GM23338 (cell line): ENCODE measurements at places on chromosomes 6 and 20.

- peak; percentile 61 for DNase-seq
These were observed 7.6 kb downstream of the SPATS1 start for GRCh38 chr6:44349904-44350649.

DNA sequence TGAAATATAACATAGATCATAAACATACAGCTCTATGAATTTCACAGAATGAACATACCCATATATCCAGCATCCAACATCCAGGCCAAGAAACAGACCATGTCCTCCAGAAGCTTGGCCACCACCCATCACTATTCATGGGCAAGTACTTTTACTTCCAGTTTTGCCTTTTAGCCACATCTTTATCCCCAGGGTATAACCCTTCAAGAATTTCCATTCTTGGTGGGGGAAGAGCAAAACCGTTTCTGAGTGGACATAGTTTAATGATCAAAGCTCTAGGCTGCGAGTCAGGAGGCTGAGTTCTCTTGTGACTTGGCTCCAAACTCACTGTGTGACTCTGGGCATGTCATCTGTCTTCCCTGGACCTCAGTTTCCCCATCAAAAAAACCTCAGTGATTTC lies 78.3 kb downstream of the STK35 start:
- DNase-seq: no peak

DNA sequence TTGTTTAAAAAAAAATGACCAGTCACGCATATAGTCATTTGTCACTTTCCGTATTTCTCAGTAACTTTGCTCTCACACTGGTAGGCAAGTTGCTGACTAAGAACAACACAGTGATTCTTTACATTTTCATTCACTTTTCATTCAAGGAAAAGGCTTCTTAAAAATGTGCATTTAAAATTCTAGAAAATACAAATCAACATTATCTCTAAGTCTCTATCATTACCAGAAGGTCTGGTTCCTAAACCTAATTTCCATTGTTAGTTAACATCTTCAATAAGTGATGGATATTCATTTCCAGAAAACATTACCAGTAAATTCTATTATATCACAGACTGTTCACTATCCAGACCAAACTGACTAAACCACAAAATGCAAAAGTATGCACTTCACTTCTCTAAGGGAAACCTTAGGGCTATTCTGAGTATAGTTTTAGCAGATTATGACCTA lies 115.3 kb downstream of the AHI1 start:
- no peak for DNase-seq

- DNase-seq: peak; percentile 91
These were observed 108.5 kb downstream of the LY86 start for GRCh38 chr6:6696867-6697531.

- no peak for DNase-seq
These were observed 116.4 kb downstream of the KIF6 start for GRCh38 chr6:39608652-39609345.

DNA sequence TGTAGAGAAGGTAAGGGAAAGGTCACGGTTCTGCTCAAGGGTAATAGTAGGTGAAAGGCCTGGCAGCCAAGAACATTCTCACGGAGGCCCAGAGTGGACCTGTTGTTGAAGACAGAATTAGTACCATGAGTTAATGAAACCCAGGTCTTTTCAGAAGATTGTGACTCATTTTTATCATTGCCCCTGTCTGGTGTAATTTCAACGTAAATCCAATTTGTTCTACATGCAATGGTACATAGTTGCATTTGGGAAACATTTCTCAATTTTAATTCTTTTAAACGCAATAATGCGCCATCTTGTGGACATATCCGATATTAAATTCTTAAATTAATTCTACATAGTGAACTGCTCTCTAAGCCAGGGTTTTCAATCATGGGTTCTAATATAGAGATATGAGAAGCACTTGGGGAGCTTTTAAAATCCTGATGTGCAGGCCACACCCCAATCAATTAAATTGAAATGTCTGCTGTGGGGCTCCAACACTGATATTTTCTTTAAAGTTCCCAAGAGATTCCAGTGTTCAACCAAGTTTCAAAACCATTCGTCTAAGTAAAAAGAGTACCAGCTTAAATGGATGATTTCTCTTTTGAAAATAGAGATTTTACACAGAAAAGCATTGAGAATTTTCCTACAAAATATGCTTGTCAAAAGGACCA lies 257.4 kb downstream of the PLCB1 start:
- peak; percentile 69 for DNase-seq

- DNase-seq: no peak
These were observed 23.4 kb upstream of the VEGFA start for GRCh38 chr6:43746613-43747102.

DNA sequence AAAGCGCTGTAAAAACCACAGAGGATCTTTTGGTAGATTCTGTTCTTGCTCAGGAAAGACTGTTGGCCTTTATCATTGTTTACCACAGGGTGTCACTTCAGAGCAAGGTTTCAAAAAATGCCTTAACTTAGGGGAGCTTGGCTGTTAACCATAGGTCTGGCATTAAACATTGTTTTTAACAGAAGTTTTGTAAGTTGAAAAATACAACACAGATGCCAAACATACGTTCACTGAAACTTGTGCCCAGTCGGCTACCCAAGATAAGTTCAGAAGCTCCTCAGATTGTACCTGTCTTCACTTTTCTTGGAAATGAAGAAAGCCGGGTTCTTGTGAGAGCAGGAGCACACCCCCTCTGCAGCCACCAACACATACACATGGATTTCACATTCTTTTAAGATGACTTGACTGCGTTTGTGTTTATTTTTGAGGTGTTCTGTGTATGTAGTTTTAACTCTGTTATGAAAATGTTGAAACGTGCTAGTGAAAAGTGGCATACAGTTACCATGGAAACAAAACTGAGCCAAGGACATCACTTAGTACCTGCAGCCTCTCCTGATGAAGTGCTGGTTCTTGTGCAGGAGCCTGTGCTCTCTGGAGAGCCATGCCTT lies 64.9 kb downstream of the SYCP2L start:
- DNase-seq: peak; percentile 69

GRCh38 chr6:90065173-90065572 lies 170.9 kb downstream of the GJA10 start:
- DNase-seq: no peak

GRCh38 chr6:142874676-142875075 lies 70.3 kb downstream of the HIVEP2 start:
- DNase-seq: no peak

- no peak for DNase-seq
These were observed 199.5 kb upstream of the KCNK16 start for GRCh38 chr6:39521958-39522357.

DNA sequence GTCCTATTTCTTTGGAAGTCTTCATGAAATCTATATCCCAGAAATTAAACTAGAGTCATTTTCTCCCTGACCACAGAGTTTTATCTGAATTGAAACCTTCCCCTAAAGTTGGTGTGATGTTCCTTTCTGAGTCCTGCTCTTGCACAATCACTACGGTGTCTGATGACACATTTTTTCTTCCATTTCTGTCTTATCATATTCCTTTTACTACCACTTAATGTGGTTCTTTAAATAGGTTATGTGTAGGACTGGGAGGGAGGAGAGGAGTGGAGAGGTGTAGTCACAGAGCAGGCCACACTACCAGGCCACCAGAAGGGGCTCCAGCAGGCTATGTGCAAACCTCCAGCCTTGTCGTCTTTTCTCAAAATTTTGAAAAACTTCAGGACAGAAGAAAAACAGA lies 39.7 kb upstream of the ATXN1 start:
- DNase-seq: no peak

DNA sequence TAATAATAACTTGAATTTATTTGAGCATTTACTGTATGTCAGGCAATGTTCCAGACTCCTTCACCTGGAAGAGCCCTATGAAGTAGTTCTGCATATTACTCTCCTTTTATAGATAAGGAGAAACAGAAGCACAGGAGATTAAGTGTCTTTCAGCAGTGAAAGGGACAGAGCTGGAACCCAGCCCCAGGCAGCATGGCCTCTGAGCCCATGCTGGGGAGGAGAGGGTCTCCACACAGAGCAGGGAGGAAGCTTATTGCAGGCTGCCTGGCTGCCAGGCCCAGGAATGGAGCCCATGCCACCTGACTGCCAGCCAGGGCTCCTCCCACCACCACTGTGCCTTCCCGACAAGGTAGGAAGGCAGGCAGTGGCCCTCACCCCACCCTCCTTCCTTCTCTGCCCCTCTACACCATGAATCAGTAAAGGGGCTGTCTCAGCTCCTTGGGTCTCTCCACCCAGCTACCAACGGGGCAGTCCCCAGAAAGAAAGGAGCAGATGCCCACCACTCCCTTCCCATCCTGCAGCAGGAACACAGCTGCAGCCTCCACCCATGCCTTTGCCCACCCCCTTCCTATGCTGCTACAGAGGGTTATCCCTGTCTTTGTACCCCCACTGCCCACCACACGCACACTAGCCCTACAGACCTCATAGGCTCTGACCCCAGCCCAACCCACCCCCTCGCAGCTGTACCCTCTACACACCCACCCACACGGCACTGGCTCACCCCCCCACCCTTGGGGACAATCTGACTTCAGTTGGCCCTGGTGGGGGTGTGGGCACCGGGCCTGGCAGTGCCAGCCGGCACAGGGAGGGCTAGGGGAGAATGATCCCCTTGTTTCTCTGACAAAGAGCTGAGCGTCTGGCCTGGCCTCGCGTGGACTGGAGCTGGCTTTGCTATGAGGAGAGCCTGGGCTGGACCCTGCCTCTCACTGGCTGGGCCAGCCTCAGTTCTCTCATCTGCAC lies 41.8 kb downstream of the TFEB start:
- no peak for DNase-seq

GRCh38 chr6:135192256-135193174 lies 11.4 kb downstream of the MYB start:
- DNase-seq: peak; percentile 19

- no peak for DNase-seq
These were observed 117.8 kb upstream of the SIRPA start for GRCh38 chr20:1777476-1777820.

DNA sequence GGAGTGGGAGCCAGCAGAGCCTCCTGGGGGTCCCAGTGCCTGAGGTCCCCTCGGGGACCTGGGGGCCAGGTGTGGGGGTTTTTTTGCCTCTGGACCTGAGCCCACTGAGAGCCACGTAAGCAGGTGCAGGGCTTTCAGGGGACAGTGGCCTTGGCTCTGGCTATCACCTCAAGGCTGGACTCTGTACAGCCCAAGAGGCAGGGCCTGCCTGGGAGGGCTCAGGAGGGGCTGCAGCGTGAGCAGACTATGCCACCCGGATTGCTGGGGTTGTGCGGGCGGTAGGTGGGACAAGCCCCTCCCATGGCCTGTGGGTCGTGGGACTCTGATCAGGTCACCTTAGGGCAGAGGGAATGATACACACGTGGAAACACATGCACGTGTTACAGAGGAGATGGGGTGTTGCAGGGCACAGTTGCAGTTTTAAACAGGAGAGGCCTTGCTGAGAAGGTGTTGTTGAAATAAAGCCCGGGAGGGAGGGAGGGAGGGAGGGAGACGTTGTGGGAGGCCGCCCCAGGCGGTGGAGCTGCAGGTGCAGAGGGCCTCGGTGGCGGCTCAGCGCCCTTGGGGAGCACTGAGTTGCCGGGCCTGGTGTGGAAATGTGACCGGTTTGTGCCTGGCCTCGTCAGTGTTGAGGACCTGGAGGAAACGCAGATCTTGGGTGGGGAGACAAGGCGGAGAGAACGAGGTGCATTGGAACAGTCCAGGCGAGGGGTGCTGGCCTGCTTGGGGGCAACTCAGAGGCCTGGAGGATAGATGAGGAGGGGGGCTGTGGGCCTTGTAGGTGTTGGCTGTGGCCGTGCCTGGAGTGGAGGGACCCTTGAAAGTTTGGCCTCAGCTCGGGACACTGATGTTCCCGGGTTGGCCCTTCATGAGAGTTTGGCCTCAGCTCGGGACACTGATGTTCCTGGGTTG lies 2.3 kb downstream of the TCEA2 start:
- DNase-seq: no peak

GRCh38 chr6:118589649-118590365 lies 41.7 kb downstream of the PLN start:
- no peak for DNase-seq

GRCh38 chr6:168045141-168045691 lies 33.8 kb downstream of the FRMD1 start:
- DNase-seq: no peak

DNA sequence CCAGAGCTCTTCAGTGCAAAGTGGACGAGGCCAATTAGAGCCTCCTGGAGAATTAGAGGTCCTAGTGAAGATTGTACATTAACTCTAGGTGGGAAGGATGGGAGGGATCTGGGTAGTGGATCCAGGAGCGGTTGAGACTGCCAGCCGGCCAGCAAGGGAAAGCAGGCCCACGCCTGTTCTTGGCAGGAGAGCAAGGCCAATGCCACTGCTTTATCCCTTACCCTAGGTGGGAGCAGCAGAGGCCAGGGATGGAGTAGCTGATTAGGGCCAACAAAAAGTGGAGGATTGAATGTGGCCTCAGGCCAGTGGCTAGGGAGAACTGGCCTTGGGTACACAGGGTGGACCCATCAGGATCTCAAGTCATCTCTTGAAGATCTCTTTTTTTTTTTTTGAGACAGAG lies 3.7 kb downstream of the ITPR3 start:
- DNase-seq: no peak

- DNase-seq: peak; percentile 9
These were observed 484.9 kb downstream of the LMBRD1 start for GRCh38 chr6:69311888-69312287.

- no peak for DNase-seq
These were observed 49.8 kb downstream of the IBTK start for GRCh38 chr6:82197784-82198183.

GRCh38 chr6:158313989-158314388 lies 1.7 kb downstream of the TULP4 start:
- peak; percentile 24 for DNase-seq

DNA sequence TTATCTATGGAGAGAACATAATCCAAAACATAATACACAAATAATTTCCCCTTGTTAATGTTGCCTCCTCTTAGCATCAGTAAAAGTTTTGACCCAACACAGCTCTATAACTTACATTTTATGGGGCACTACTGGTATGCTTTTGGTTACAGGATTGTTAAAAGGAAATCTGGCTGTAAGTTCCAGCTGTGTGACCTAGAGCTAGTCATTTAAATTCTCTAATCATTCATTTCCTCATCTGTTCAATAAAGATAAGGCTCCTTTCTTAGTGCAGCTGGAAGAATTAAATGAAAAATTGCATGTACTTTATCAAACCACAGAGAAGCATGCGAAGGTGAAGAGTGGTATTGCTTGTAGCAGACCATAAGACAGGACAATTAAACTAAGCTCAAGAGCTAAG lies 4.6 kb downstream of the SLC17A2 start:
- DNase-seq: no peak

DNA sequence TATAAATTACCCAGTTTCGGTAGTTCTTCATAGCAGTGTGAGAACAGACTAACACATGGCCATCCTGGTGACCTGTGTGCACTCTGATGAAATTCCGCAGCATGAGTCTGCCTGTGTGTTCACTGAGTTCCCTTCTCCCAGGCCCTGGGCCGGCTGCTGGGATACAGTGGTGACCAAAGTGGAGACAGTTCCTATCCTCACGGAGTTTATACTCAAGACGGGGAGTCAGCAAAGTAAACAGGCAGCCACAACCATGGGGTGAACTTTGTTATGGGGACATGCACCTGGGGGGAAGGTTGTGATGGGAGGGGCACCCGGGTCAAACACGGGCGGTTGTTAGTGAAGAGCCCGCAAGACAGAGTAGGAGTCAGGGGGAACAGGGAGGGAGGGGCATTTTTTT lies 202.0 kb downstream of the CDH4 start:
- no peak for DNase-seq

GRCh38 chr6:7137335-7138045 lies 29.7 kb downstream of the RREB1 start:
- DNase-seq: peak; percentile 65
